Hepatocyte (in vitro differentiated cells): ENCODE measurements at places on chromosomes 5 and 9.

GRCh38 chr9:93820667-93821306, 134.4 kb downstream of the BARX1 start:
- no peak for DNase-seq

- DNase-seq = peak; percentile 23
Observed at GRCh38 chr5:5271786-5272321, 131.7 kb downstream of the ADAMTS16 start.

- no peak for DNase-seq
Observed at GRCh38 chr9:27880156-27880555, 306.9 kb upstream of the C9orf72 start.

- DNase-seq = peak; percentile 70
Observed at GRCh38 chr5:130141659-130142320, 237.5 kb downstream of the CHSY3 start.

DNA sequence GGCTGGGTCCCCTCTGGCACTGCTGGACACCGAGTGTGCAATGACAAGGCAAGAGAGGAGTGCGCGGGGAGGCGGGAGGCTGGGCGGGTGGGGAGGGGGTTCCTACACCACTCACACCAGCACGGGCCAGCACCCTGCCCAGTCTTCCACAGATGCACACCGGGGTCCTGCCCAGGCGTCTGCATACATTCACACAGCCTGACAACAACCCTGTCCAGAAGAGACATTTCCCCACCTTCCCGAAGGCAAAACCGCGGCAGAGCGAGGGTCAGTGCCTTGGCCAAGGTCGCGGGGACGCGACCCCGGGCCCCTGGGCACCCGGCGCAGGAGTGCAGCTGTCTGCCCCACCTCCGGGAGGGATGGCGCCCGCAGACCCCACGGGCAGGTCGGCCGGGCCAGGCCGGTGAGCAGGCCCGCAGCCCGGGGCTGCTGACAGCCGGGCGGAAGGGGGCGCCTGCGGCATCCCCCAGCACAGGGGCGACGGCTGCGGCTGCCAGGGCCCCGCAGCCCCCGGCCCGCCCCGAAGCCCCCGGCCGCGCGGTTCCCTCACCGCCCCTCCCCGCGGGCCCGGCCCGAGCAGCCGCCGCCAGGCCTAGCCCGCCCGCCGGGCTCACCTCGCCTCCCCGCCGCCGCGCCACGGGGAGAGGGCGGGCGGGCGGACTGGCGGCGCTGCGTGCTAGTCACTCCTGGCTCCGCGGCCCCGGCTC, 496 bp downstream of the MAPK9 start:
- DNase-seq = no peak

GRCh38 chr5:126855266-126855665, 78.3 kb downstream of the LMNB1 start:
- no peak for DNase-seq

DNA sequence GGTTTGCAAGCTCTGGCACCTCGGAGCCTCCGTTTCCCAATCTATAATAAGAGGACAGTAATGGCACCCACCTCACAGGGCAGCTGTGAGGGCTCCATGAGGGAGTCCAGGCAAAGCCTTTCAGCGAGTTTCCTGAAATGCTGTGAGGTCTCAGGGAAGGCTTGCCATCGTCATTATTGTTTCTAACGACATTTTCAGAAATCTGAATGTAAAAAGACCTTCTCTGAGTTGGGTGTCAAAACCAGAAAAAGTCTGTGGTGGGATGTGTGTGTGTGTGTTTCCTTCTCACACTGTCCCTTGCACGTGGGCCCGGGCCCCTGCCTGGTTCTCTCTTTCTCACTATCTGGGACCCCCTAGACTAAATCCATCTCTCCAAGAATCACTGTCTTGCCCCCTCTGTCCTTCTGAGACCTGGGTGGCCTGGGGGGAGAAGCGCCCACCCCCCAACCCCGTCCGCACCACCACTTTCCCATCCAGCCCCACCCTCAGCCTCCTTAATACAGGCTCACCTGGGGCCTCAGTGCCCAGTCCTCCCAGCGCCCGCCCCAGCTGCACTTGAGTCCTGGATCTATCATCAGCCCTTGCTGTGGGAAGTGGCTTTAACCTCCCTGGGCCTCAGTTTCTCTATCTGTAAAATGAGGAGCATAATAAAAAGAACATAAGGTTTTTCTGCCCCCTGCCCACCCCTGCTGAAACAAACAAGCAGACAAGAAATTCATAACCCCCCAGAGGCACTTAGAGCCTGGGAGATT, 180.3 kb downstream of the C9orf50 start:
- no peak for DNase-seq

DNA sequence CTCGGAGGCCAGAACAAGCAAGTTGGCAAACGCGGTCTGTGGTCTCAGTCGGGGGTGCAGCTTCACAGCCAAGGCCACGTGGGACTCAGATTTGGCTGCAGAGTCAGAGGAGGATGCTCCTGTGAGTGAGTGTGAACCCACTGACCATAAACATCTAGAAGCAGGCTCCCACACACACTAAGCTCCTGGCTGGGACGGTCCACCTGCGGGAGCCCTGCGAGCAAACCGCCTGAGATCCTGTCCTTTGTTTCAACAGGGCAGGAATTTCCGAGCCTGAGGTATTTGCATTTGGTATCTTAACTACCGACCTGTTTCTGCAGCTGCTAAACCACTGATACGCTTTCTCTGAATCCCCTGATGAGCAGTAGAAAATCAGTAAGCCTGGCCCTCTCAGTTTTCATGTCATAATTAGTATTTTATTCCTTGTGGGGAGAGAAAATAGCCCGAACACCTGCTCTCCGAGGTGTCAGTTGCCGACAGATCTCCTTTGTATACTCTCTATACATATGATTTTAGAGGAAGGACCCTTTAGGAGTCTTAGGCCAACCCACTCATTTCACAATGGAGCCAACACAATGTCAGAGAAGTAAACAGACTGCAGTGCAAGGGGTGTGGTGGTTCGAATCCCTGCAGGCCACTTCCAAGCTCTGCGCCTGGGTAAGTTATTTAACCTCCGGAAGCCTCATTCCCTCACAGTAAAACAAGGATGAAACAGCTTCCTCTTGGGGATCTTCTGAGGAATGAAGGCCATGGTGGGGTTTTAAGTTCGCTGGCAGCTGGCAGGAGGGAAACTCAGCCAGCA, 40.9 kb upstream of the PWWP2A start:
- peak; percentile 37 for DNase-seq

- DNase-seq = no peak
Observed at GRCh38 chr5:39256477-39257235, 37.3 kb upstream of the FYB1 start.

DNA sequence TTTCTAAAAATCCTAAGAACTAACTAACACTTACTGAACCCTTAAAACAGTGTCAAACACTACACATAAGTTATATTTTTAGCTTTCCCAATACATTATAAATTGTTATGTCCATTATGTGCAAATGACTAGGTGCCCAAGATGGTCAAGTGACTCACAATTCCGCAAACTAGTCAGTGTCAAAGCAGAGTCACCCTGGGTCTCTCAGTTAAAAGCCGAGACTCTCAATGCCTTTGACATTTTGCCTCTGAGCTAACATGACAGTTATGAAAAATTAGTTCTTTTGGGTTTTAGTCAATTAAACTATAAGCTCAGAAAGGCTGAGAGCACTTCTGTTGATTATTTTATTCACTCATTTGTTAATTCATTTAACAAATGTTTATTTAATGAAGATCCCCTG, 42.3 kb upstream of the GABRG2 start:
- DNase-seq = no peak

GRCh38 chr5:143524338-143524945, 121.0 kb upstream of the NR3C1 start:
- no peak for DNase-seq

DNA sequence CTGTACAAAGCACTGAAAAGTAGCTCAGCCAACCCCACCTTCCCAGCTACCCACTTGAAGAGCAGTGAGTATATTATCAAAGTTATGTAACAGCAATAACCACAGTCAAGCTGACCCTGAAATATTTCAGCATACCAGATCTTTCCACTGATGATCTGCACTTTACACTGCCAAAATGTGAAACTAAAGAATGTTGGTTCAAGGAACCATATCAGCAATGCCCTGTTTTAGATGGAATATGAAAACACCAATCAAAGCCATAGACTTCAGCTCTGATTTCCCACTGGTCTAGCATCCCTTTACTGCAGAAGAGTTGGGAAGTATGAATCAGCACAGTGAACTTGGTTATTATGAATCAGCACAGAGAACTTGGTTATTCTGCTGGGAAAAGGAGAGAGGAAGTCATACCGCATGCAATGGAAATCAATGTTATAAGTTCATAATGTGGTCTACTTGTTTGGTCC, 20.0 kb downstream of the CEMIP2 start:
- no peak for DNase-seq

GRCh38 chr9:134872482-134873231, 8.0 kb upstream of the FCN2 start:
- no peak for DNase-seq

GRCh38 chr5:3124410-3124809, 372.9 kb upstream of the IRX2 start:
- DNase-seq = no peak

- no peak for DNase-seq
Observed at GRCh38 chr5:68279984-68280383, 64.4 kb downstream of the PIK3R1 start.

DNA sequence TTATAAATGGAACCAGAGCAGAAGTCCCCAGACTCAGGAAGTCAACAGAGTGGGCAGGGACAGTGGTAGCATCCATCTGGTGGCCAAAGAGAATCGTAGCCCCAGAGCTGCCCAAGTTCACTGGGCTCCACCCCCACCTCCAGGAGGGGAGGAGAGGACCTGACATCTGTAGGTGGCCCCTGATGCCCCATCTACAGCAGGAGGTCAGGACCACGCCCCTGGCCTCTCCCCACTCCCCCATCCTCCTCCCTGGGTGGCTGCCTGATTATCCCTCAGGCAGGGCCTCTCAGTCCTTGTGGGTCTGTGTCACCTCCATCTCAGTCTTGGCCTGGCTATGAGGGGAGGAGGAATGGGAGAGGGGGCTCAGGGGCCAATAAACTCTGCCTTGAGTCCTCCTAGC, 10.3 kb upstream of the URM1 start:
- no peak for DNase-seq

DNA sequence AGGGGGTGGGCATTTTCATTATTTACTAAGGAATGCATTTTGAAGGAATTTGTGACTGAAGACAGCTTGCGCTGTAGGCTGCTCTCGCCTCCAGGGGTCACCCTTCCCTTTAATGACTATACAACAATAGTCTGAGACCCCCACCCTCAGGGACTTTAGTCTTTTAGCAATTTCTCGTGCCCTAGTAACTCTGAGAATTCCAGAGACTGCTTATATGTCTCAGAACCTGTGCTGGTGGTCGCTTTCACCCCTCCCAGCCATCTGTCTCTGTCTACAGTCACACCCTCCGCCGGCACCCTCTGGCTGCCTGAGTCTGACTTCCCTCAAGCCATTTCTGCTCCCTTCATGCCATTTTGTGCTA, 671.4 kb downstream of the NR2F1-AS1 start:
- DNase-seq = peak; percentile 44

- DNase-seq = no peak
Observed at GRCh38 chr9:122370303-122370702, 521 bp upstream of the PTGS1 start.

DNA sequence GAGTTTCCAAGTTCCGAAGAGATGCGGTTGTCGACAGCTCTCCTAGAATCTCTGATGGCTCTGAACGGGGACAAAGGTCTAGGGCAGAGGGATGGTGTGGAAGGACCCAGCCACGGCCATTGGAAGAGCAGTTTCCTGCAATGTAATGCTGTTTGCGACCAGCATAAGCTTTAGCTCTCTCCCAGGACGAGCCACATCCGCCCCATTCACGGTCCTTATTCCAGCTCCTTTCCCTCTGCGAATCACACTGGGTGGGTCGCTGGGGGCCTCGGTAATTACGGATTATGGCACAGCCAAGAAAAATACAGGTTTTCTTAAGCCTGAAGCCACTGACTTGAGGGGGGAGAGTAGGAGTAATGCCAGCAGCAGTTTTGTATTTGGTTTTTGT, 22.7 kb downstream of the ANXA2R start:
- peak; percentile 54 for DNase-seq

- no peak for DNase-seq
Observed at GRCh38 chr5:133749331-133749985, 137.1 kb upstream of the FSTL4 start.

- no peak for DNase-seq
Observed at GRCh38 chr9:9920425-9921060, 692.3 kb downstream of the PTPRD start.

DNA sequence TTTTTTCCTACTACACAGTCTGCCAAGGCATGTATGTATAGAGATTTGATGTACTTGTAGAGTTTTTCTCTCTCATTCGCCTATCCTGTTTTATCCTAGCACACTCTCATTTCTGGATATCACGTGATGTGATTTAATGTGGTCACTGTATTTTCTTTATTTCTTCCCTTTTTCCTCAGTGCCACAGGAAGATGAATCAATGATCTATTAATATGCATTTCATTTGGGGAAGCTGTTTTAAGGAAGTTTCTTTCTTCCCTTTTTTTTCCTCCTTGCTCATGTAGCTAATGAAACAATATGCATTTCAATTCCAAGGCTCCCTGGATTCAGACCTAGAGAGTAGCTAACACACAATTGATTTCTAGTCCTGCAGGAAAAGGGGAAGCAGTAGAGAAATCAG, 506.3 kb upstream of the WWC1 start:
- no peak for DNase-seq
